ENCODE measurements at places on chromosomes 12 and 14.

- peak; percentile 51 for DNase-seq
Observed at GRCh38 chr12:71684081-71684480, 1.8 kb upstream of the TMEM19 start.

- DNase-seq: no peak
Observed at GRCh38 chr14:99726538-99727095, 42.5 kb downstream of the CYP46A1 start.

- no peak for DNase-seq
Observed at GRCh38 chr14:34971801-34972200, 11.0 kb upstream of the SRP54 start.

DNA sequence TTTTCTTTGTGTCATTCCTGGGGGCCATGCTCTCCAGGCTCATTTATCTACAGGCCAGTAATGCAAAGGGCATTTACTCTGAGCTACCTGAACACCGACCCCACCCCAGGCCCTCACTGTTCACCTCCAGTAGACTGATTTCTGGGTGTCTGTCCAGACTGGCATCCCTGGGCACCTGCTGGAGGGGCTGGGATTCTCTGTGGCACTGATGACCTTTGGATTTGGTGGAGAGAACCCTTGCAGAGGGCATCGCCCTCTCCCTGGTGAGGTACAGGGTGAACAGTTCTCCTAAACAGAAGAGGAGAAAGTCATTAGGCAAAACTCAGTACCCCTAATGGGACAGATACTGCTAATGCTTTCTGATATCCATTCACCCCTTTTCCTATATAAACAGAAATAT, 27.1 kb upstream of the RIMBP2 start:
- no peak for DNase-seq

GRCh38 chr12:45273717-45274271, 57.9 kb downstream of the ANO6 start:
- DNase-seq: no peak

- DNase-seq: peak; percentile 78
Observed at GRCh38 chr14:22887260-22887989, 4.4 kb downstream of the REM2 start.

DNA sequence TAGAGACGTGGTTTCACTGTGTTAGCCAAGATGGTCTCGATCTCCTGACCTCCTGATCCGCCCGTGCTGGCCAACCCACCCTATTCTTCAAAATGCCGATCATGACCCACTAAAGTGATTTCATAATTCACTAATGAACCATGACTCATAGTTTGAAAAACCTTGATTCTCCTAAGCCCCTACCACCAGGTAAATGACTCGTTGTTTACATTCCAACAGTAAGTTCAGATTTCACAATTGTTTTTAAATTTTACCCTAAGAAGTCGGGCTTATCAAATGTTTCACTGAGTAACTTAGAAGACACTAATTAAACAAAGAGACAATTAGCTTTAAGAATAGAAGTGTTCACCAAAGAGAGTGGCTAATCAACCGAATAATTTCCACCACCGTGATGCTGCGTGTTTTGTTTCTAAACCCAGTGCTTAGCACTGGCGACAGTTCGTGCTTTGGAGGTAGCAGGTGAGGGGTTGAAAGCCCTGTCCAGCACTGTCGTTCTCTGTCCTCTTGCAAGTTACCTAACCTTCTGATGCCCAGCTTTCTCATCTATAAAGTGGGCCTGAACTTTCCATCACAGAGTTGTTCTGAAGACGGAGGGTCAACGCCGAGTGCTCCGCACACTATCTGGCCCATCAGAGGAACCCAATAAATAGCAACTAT, 136.5 kb downstream of the NTF3 start:
- no peak for DNase-seq

GRCh38 chr14:35551081-35551480, 17.1 kb downstream of the INSM2 start:
- no peak for DNase-seq

DNA sequence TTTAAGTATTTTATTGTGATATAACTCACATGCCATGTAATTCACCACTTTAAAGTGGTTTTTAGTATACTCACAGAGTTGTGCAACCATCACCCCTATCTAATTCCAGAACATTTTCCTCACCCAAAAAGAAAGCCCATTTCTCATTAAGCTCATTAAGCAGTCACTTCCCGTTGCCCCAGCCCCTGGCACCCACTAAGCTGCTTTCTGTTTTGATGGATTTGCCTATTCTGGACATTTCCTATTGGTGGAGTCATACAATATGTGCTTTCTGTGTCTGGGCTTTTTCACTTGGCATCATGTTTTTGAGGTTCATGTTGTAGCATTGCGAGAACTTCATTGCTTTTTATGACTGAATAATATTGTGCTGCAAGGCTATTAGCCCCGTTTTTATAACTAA, 66.0 kb downstream of the ARL6IP4 start:
- DNase-seq: no peak

- DNase-seq: no peak
Observed at GRCh38 chr14:102825307-102826095, 48.3 kb downstream of the TRAF3 start.

- DNase-seq: peak; percentile 19
Observed at GRCh38 chr12:48795550-48796455, 6.9 kb upstream of the ADCY6 start.

DNA sequence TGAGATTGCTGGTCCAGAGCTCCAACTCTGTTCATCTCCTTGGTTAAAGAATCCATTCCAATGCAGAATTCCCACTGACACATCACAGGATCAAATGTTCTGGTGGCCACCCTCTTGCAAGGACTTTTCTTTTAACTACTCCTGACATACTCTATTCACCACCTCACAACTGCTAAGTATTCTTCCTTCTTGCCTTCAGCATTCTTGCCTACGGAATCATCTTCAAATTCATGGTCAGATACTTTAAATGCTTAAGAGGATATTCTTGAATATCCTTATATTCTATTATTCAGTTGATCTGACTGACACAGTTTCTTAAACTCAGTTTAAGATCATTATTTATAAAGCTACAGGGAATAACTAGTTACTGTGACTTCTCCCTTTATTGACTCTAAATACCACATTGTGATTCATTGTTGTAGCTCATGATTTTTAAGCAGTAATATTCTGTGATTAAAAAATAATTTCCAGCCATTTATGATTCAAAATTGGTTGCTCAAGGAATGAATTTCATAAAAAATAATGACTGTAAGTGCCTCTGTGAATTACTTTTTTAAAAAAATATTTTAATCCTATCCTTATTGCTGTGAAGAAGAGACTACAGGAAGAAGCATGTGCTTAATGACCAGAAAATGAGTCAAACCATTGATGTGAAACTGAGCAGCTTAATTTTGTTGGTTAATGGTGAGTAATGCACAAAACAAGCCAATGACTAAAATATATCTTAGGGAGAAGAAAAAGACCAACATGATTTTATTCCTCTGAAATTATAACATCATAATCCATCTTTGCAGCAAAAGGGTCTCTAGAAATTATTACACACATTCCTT, 207.1 kb downstream of the PIK3C2G start:
- no peak for DNase-seq

DNA sequence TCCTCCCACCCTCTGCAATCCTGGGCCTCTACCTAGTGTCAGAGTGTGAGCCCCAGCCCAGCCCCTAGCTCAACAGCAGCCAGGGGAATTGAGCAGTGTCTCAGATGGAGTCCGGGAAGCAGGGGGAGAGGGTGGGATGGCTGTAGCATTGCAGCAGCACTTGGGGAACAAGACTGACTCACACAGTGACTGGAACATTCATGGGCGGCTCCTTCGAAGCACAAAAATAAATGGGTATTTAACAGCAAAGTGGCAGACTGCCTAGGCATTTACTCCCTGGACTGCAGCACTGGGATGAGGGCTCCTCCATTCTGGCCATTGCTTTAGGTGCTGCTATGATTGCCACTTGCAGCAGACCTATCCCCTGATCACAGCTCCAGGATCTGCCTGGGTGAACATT, 46.0 kb upstream of the STK38L start:
- DNase-seq: no peak

GRCh38 chr12:102021540-102022246, 40.1 kb downstream of the WASHC3 start:
- DNase-seq: no peak

- DNase-seq: no peak
Observed at GRCh38 chr14:34368971-34369647, 92.9 kb downstream of the SPTSSA start.

DNA sequence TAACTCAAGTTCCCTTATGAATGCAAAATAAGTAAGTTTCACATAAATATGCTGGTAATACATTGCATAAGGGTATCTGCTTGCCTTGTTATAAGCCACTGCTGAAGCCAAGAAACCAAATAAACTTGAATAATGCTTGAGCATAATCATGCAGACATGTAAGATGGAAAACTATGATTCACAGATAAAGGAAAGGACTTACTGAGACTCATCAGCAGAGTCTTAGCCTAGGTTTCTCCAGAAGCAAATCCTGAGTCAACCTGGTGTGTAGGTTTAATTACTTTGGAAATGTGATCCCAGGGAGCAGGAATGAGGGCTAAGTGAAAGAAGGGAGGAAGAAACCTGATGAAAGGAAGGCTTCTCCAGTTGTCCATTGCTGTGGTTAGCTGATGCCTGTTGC, 107.7 kb upstream of the BTG1 start:
- DNase-seq: no peak

- DNase-seq: no peak
Observed at GRCh38 chr12:83739607-83740006, 1052.9 kb downstream of the TMTC2 start.

DNA sequence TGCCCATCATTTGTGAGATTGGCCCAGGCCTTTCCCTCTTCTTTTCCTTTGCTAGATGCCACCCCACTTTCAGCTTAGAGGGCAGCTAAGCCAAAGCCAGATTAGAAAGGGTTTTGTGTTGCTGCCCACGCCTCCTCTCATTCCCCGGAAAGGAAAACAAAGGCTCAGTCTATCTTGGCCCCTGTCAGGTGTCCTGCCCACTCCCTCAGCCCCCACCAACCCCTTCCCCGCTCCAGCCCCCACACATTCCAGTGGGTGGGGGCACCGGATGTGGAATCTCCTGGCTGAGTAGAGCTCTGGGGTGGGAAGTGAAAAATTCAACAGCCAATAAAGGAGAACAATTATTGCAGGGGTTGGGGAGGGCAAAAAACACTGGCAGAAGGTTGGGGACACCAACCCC, 2.2 kb downstream of the BLOC1S1 start:
- DNase-seq: no peak

DNA sequence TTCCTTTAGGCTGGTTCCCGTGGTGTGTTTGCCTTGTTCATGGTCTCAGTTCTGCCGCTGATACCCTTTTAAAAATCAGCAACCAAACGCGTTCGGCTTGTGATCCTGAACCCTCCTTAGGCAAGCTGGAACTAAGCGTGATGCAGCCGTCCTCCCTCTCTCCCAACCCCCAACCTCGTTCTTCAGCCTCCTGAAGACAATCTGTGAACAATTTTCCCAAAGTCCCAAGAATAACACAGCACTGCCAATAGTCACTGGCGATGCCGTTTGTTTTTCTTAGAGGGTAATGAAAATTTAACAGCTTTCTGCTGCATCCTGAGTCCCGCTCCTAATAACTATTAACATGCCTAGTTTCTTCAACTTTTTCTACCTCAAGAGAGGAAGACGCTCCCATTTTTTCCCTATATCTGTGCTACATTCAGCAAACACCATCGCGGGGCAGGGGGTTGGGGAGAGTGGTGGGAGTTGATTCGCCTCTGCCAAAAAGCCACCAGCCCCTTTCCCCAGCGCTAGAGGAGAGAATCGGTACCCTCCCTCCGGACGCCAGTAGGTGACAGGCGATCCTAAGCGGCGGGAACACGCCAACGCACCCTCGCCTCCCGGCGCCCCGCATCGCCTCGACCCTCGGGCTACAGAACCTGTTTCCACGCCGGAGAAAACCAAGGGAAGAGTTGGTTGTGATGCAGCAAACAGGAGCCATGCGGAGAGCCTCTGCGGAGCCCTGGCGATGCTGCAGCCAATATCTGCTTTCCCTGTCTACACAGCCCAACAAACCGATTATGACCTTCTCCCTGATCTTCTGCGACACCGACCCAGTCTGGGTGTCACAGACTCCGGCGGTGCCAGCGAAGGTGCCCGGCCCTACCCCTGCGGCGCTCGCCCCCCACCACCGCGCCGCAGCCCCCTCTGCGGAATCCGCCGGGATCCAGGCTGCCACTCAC, 752 bp downstream of the PRICKLE1 start:
- DNase-seq: no peak

DNA sequence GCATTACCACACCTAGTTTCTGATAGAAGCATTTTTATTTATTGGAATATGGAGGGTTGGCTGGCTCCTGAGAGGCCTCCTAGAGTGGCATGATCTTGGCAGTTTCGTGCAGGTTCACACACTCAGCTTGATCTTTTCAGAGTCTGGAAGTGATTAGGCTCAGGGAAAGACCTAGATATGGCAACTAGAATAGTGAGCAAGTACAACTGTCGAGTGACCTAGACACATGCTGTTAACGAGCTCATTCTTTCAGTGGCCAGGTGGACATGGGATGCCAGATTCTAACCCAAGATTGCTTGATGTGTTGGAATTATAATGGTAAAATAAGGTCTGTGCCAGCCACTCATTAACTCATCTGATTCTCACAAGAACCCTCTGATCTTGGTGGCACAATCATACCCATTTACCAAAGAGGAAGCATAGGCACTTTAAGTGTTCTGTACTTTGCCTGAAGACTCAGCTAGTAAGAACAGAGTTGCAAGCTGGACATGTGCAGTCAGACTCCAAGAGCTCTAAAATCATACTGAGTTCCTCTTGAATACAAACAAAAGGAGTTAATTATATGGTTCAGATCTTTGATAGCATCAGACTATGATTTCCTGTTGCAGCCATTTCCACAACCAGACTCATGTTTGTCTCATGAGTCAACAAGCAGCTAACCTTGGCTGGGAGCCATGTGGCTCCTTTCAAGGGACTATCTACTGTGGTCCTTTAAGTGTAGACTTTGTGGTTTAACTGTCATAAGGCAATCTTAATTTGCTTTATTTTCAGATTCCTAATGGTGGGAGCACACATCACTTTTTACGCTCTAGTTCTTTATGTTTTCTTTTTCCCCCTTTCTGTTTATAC, 144.2 kb downstream of the PLEKHA5 start:
- no peak for DNase-seq

DNA sequence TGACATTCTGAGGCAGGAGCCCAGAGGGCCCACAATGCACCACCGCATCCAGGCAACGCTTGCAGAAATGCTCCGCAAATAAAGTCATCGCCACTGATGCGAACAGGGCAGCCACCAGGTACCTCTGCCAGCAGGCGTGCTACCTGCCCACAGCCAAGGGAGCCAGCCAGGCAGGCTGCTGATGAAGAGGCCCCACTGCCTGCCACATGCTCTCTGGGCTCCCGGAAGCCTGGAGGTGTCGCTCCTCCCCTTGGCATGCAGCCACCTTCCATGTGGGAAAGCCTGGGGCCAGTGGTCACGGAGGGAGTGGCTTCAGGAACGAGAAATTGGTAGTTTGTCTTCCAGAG, 14.7 kb downstream of the GPR132 start:
- no peak for DNase-seq

- no peak for DNase-seq
Observed at GRCh38 chr12:83128540-83128939, 441.8 kb downstream of the TMTC2 start.

- no peak for DNase-seq
Observed at GRCh38 chr12:24899503-24900075, 49.3 kb downstream of the BCAT1 start.
